ENCODE measurements at places on chromosomes 5 and 9.

DNA sequence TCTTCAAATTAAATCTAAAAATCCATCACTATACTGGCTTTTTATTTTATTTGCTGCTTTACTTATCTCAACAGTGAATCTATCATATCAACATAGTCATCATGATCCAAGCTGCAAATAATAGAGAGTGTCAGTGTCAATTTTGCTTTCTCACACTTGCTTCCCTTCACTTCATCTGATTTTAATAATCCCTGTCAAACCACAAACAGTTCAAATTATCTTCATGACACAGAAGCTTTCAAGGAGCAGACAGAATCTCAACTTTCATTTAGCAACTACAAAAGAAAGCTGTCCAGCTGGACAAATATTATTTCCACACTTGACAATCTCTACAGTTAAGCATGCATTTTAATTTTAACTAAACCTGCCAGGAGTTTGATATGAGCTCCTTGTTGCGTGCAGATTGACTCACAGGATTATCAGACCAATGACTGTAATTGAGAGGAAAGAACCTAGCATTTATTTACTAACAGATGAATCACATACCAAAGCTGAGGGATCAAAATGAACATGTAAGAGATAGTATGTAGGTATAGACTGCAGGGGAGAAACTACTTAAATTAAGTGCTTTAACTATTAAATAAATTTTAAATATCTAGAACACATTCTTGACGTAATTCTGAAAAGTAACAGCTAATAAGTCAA lies 56.0 kb downstream of the KIAA0825 start:
- DNase-seq: no peak

GRCh38 chr9:128190516-128191405 lies 611 bp downstream of the CIZ1 start:
- DNase-seq: no peak

DNA sequence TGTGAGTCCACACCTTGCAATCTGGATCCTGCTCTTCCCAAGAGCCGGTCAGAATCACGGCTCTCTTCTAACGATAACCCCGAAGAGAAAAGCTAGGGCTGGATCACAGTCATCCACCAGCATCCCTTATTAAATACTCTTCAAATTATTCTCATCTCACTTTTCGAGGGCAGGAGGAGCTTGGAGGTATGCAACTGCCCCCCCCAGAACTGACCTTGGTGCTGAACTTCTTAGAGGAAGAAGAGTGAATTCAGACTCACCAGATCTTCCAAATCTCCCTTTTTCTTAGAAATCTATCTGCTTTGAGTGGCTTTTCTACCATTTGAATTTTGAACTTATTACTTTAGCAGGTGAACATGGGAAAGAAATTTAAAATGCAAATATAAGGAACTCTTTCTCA lies 75.7 kb downstream of the MED10 start:
- DNase-seq: no peak

DNA sequence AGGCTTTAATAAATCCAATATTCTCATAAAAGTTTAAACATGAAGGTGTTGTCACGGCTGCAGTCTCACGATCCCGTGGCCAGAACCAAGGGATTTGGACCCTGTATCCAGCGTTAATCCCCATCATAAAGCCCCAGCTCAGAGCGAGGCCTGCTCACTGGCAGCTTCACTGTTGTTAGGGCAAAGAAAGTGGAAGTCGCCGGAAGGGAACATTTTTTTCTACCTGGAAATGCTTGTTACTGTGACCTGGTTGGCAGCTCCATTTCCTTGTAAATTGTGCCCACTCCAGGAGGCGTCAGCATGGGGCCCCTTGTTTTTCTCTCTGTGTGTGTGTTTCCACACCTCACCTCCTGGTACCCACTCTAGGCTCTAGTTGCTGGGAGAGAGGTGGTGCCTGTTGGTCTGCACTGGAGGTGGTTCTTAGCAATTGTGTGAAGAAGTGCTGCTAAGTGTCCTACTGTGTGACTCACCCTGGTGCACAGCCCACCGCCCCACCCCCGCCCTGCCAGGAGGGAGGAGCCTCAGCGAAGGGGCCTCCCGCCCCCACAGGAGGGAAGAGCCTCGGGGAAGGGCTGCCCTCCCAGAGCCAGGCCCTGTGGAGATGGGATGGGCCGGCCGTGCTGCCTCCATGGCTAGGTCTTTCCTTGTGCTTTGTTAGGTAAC lies 105.1 kb downstream of the EHMT1 start:
- DNase-seq: peak; percentile 47

- DNase-seq: peak; percentile 89
Observed at GRCh38 chr9:116687074-116687753, at the start of gene TRIM32. Gene TRIM32 (plus strand): TSS chr9:116687305. CDS start chr9:116697743, 10,438 bp downstream.
